ENCODE measurements at places on chromosomes 3 and 15.
A peak's percentile ranks its signal among the peaks of the same experiment; 100 is the strongest.

- DNase-seq, result peak; percentile 17
Measured at GRCh38 chr3:66261355-66261754, 40.6 kb downstream of the SLC25A26 start.

- DNase-seq, result no peak
Measured at GRCh38 chr3:52310861-52311575, 5.1 kb upstream of the DNAH1 start.

DNA sequence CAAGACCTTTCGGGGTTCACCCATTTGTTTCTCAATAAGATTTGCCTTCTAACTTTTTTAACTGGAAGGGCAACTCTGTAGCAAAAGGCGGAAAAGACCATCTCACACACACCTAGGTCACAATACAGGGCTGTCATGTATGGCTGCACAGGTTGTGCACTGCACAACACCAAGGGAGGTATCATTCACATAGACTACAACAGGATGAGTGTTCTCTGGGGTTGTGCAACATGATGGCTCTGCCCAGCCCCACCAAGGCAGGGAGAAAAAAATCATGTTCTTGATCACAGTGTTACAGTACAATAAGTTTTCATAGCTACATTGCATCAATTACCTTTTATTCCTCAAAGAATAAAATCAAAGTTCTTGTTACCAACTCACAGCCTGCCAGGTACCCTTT is 52.8 kb downstream of the ANXA2 start:
- DNase-seq, result no peak

- no peak for DNase-seq
Measured at GRCh38 chr15:53525894-53526293, 233.6 kb downstream of the WDR72 start.

DNA sequence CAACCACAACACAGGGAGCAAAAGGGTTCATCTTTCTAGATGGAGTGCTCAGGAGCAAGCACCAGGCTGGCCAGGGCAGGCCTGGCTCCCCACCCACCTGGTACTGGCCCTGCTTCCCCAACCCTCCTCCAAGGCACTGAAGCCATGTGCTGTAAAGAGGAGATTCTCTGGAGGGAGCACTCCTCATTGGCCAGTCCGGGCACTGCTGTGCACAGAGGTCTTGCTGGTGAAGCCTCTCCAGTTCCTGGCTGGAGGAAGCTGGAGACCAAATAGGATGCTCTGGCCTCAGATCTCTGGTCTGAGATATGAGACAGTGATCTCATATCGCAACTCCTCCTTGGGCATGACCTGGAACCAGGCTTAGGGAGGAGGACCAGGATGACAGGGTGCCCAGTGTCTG is 7.7 kb upstream of the SEMA3F start:
- DNase-seq, result no peak

- no peak for DNase-seq
Measured at GRCh38 chr15:59999612-60000112, 4.4 kb upstream of the FOXB1 start.

- DNase-seq, result no peak
Measured at GRCh38 chr15:48400086-48400485, 68.9 kb downstream of the DUT start.

DNA sequence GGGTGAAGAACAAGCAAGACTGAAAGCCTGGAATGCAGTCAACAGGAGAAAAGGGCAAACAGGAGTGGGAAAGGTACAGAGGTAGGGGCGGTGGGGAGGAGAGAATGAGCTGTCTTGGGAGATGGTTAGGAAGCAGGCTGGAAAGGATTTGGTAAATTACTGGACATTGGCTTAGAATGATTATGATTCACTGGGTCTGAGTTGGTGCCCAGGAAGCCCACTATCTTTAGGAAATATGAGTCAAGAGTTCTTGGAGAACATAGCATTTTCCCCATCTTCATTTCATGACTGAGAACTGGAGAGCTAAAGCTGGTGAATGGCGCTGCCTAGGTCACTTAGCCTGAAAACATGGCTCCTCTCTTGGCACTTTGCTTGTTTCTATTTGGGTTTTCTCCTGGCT is 74.7 kb upstream of the C3orf80 start:
- no peak for DNase-seq

GRCh38 chr3:170826047-170826446 is 43.9 kb downstream of the RPL22L1 start:
- DNase-seq, result no peak

GRCh38 chr3:78632925-78633553 is 1134.8 kb downstream of the ROBO1 start:
- DNase-seq, result no peak

DNA sequence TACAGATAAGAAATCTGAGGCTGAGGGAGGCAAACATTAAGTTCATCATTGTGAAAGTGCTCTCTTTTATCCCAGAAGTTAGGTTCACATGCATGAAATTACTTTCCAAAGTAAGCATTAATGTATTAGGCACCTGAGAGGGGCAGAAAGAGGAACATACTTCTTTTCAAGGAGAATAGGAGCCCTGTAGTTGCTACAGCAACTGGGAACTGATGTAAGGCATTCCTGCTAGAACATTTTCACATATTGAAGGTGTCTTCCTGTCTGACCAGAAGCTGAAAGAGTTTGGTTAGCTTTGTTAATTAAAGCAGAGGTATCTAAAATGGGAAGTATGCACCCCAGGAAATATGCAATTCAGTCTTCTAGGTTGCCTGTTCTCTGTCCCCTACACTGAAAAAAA is 65.5 kb upstream of the ZBTB20 start:
- no peak for DNase-seq

DNA sequence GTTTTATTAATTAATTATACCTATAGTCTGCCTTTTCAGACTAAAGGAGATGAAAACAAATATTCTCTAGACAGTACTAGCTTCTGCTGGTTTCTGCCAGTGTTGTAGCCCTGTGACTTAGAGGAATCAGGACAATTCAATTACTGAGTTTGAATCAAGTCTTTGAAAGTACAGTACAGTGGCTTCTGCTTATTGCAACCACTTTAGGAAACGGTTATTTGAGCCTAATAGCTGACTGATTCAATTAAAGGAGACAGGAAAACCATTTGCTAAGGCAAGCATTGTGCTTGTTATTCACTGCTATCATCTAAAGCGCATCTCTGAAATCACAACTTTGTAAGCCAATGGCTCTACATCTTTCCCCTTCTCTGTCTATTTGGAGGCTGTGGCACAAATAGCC is 90.1 kb upstream of the ARL6 start:
- no peak for DNase-seq

DNA sequence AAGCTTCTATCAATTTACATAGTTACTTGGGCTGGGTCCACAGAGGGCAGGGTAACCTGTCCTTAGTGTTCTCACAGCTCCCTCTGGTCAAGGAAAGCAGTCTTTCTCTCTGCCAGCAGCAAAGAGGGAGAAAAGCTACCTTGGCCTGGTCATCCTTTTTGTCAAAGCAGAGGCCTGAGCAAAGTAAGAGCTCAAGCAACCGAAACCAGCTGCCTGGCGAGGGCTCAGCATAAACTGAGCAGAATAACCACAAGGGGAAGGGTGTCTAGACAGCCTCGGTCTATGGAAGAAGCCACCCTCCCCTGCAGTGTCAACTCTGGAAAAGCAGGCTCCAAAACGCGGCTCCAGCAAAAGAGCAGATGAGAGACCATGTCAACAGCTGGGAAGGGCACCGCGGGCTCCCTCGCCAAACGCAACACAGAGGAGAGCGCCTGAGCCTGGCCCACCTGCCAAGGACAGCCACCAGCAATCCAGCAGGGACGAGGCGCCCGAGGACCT is 17.4 kb downstream of the LRIG1 start:
- DNase-seq, result no peak

- DNase-seq, result no peak
Measured at GRCh38 chr3:13863965-13864595, 15.8 kb downstream of the WNT7A start.

GRCh38 chr3:188197388-188197847 is 43.5 kb downstream of the LPP start:
- peak; percentile 60 for DNase-seq

GRCh38 chr3:308597-309321 is 112.2 kb downstream of the CHL1 start:
- no peak for DNase-seq

DNA sequence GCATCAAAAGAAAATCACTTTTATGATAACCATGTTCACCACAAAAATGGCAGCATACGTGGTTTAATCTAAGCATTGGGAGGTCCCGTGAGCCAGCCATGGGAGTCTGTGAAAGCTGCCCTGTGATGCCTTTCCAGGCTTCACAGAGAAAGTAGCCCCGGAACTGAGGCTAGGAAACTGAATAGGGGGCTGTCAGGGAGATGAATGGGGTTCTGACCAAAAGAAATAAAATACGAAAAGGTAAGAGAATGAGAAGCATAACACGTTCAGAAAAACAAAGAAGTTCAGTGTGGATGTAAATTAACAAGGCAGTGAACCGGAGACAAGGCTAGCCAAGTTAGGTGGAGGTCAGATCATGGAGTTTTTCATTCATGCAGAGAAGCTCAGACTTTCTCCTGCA is 118.9 kb downstream of the ANXA2 start:
- DNase-seq, result no peak
